ENCODE measurements at places on chromosomes 2 and 18.

DNA sequence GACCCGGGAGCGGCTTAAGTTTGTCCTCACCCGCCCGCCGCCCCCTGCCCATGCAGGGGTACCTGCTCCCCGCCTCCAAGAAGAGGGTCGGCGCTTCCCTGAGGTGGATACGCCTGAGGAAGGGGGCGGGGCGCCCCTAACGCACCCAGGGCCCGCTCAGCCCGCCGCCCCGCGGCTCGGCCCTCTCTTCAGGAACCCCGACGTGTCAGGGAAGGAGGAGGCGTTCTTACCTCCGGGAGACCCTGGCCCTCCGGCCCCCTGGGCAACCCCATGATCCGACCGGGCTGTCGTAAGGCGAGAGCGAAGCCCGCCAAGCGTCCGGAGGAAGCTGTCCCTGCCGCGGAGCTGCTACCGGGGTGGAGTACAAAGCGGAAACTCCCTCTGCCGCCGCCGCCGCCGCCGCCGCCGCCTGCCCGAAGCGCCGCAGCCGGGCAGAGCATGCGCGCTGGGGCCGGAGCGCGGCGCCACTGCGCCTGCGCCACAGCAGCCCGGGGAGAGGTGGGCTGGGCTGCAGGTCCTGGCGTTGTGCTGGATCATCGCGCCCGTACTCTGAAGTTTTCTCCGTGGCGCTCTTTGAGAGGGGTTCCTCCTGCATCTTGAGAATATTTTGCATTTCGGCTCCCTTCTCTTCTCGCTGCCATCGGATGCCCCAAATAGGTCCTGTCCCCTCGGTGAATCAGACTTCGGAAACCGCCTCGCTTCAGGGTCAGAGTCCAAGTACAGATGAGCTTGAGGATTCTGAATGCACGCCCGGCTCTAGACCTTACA is at the start of gene CCDC93:
Gene CCDC93, minus strand, starts transcription at position 347 of the 768 bp plus-strand sequence. Its CDS starts 75 bp downstream, at position 272.
- peak; percentile 79 for DNase-seq

DNA sequence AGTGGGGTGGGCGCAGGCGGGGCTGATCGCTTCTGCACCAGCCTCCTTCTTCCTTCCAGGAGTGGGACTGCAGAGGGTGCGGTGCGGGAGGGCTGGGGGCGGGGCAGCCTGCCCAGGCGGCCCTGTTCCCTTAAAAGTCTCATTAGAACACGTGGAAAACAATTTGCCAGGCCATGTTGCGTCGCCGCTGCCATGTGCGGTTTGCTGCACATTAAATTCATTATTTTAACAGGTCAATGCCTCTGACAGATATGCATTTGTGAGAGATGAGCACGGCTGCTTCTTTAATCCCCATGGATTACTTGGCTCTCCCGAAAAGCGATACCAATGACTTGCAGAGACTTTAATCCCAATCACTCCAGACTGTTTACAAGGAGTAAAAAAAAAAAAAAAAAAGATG is 139.0 kb downstream of the CELF4 start:
- DNase-seq = no peak

- DNase-seq = no peak
Measured at GRCh38 chr2:196422361-196422760, 217.2 kb upstream of the CCDC150 start.

DNA sequence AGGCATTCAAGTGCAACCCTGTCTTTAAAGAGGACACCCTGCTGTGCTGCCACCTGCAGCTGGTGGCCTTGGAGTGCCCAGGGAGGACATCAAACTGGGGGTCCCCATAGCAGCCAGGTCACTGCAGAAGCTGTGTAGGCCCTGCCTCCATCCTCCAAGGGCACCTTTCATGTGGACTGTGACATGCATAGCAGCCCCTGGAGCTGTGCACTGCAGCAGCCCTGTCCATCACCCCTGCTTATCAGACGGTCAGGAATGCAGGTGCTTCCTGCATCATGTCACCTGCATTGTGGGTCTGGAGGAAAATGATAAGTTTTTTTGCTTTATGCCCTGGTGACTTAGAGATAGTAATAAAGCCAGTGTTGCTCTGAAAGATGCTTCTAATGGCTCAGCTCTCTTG is 155.7 kb downstream of the DYSF start:
- no peak for DNase-seq

GRCh38 chr2:24793761-24794435 is 673 bp downstream of the CENPO start:
- no peak for DNase-seq

DNA sequence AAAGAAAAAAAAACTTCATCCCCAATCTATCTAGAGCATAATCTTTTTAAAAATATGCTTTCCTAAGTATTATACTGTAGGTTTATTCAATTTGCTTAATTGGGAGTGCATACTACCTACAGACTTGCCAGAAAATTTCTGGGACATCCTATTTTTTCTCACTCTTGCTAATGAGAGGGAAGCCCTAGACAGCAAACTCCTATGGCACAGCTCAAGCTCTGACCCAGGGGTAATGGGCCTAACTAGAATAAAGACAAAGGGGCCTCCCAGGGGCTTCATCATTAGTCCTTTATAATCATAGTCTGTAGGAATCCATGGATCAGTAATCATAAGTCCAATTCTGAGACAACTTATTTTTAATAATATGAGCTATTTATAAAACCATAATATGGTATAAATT is 142.6 kb upstream of the ITGA4 start:
- no peak for DNase-seq

GRCh38 chr2:219419331-219420197 is 1.4 kb downstream of the DES start:
- DNase-seq = no peak

- no peak for DNase-seq
Measured at GRCh38 chr2:168948621-168949212, 47.6 kb downstream of the G6PC2 start.

- no peak for DNase-seq
Measured at GRCh38 chr2:239834143-239834542, 191.0 kb downstream of the NDUFA10 start.

- no peak for DNase-seq
Measured at GRCh38 chr18:27544206-27544605, 359.1 kb upstream of the CHST9 start.

- no peak for DNase-seq
Measured at GRCh38 chr18:60669938-60670337, 297.4 kb upstream of the MC4R start.

DNA sequence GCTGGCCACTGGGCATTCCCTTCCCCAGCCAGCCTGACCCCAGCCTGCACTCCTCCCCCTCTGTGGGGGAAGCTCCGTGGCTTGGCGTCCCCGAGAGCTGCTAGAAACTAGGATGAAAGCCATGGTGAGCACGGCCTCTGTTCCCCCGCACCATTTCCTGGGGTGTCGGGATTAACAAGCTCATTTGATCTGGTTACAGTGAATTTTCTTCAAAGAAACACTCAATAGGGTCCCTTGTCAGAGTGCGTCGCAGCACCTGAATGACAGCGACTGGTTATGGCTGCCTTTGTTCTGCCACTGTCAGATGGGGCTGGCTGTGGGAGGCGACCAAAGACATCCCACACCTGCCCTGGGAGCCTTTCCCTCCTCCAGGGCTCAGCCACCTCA is 7.7 kb upstream of the ALPI start:
- DNase-seq = no peak
